ENCODE measurements at places on chromosomes 3 and 15.

DNA sequence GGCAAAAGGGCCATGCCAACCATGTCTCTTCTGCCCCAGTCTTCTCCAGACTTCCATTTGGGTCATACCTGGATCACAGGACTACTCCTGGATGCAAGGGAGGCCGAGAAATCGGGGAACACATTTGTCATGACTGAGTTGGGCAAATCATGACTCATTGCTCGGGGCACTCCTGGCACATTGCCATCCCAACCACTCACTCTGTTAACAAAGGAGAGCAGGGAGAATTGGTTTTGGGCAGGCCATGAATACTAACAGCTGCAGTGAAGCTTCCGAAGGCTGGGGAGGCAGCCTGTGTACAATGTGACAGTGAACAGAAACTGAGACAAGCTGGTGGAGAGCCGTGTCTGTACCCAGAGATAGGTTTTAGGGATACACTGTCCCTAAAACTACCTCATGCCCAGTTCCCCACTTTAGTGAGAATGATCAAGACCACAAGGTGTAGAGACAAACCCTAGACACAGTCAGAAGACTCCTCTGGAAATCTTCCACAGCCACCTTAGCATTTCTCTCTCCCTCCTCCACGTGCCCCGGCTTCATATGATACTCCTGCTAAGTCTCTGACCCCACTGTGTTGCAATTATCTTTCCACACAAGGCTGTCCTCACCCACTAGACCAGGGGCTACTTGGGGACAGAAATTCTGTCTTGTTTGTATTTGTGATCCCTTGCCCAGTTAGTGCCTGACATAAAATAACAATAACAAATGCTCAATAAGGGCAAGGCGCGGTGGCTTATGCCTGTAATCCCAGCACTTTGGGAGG, 10.5 kb upstream of the BUB1B start:
- no peak for DNase-seq

- no peak for DNase-seq
Observed at GRCh38 chr3:64344721-64345207, 119.5 kb upstream of the PRICKLE2 start.

- no peak for DNase-seq
Observed at GRCh38 chr3:140338916-140339315, 338.9 kb upstream of the TRIM42 start.

DNA sequence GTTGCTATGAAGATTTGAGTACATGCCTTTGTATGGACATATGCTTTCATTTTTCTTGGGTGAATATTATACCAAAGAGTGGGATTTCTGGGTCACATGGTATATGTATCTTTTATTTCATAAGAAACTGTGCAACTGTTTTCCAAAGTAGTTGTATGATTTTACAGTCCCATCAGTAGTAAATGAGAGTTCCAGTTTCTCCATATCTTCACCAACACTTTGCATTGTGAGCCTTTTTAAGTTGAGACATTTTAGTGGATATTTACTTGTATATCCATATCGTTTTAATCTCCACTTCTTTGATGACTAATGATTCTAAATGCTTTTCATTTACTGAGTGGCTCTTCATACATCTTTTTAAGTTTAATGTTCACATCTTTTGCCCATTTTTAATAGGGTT, 20.3 kb downstream of the MEF2A start:
- DNase-seq: no peak

- no peak for DNase-seq
Observed at GRCh38 chr3:131047582-131047981, 20.9 kb downstream of the NEK11 start.

GRCh38 chr15:98163319-98164045, 203.0 kb downstream of the ARRDC4 start:
- DNase-seq: no peak

- no peak for DNase-seq
Observed at GRCh38 chr3:19702416-19703078, 231.5 kb downstream of the EFHB start.

- DNase-seq: no peak
Observed at GRCh38 chr3:9194509-9195184, 54.8 kb downstream of the SRGAP3 start.

GRCh38 chr3:60325610-60326170, 925.6 kb downstream of the FHIT start:
- no peak for DNase-seq

Measured in stimulated activated CD4-positive, alpha-beta T cell treated with anti-CD3 and anti-CD28 coated beads, Interleukin-4, amount 100 ng/mL, for 48 hours (primary cell).